GM23248 (cell line): ENCODE measurements at places on chromosomes 11 and 22. TPM values are rescaled to one million over a fixed set of nuclear protein-coding genes. Genes with fewer than 3 reads are reported as not detected.

- DNase-seq: peak; percentile 63
Observed at GRCh38 chr22:25202290-25202921, 2.7 kb downstream of the CRYBB3 start.

- DNase-seq: peak; percentile 69
Observed at GRCh38 chr11:100575860-100576717, 111.0 kb upstream of the ARHGAP42 start.

JHY gene
- polyA plus RNA-seq: 5.3 and 6.7 TPM in 2 replicates

DNA sequence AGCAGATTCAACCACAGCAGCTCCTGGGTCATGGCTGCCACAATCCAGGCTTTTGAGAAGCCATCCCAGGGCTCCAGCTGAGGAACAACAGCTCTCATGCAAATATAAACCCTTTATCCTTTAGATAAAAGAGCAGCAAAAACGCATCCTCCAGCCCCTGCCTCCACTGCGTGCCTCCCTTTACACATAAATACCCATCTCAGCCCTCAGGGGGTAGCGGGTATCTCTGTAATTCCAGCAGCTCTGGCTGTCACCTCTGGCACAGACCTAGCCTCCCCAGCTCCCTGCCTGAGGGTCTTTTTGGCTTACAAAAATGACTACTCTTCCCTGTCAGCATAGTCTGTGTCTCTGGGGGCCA lies 21.6 kb downstream of the LMO1 start:
- DNase-seq: no peak

GRCh38 chr22:20834206-20834605 lies 24.4 kb downstream of the PI4KA start:
- DNase-seq: no peak

GRAP2 gene
- polyA plus RNA-seq: not detected in 2 replicates

GRCh38 chr22:46750863-46751443 lies 11.5 kb upstream of the TBC1D22A start:
- no peak for DNase-seq

DNA sequence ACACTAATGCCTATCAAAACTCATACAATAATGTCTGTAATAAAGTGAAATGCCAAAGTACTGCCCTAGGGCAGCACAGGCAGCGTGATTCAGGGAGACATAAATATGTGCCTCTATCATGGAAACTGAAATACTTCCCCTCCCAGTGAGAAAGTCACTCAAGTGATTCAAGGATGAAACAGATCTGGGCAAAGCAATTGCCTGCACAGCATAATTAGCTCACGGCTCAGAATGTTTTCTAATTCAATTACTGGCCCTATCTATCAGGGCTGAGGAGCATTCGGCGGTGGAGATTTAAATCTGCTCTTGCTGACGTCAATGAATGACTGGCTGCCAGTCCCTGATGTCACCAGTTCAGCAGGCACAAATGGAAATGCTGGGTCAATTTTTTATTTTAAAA lies 27.7 kb upstream of the PPP2R1B start:
- DNase-seq: peak; percentile 97

DNAL4 gene
- polyA plus RNA-seq: 14.2 and 16.7 TPM in 2 replicates

DNA sequence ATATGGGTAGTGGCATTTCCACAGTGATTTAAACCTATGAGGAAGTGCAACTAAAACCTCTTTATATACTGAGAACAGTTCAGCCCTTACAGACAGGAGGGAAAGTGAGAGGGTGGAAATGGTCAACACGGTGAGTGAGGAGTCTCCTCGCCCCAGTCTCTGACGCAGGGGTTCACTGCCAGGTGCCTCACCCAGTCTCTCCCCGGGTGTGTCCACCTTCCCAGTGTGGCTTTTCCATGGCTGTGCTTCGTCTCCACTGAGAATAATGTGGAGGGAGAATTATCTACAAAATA lies 116.6 kb upstream of the TOP3B start:
- no peak for DNase-seq

OR5B21 gene
- polyA plus RNA-seq: not detected in 2 replicates

OR51I1 gene
- not detected in 2 replicates for polyA plus RNA-seq

ENTHD1 gene
- not detected in 2 replicates for polyA plus RNA-seq

NEFH gene
- polyA plus RNA-seq: 2.2 and 2.5 TPM in 2 replicates

YPEL1 gene
- 0.47 and 1.1 TPM in 2 replicates for polyA plus RNA-seq

MUC2 gene
- not detected in 2 replicates for polyA plus RNA-seq
